GM12891 (cell line): ENCODE measurements at places on chromosomes 11 and 22.

DNA sequence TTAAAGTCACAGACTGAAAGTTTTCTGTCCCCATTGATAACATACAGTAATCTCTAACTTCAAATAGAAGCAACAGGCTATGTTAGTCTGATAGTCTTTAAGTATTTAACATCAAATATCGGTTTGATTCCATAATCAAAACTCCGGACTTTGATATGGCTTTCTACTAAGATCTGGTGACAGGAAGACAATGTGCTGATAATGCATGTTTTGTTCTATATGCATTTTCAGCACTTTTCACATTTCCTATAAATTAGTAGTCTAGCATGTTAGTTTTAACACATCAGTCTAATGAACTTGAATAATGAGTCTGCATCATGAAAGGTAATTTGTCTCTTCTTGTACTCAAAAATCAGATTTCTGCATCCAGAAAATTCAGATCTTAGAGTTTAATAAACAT is 252.7 kb downstream of the SBF2 start:
- DNase-seq = no peak

DNA sequence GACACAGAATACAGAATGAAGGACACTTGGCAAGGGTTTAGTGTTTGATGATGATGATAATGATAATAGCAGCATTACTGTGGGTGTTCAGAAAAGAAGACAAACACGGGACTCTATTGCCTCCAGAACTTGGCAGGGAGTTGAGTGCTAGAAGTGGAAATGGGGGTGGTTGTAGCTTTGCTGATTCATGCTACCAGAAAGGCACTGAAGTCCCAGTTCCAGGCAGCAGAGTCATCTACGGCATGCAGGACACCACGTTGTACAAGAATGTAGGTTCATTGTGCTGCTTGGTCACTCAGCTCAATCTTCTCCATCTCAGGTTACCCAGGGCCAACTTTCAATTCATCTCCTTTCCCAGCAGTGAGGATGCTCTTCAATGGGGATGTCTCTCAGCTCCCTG is 115.7 kb downstream of the NTM start:
- no peak for DNase-seq

GRCh38 chr22:39962071-39962470 is 1.9 kb downstream of the TMA7B start:
- DNase-seq = no peak

GRCh38 chr11:122201106-122201505 is 85.1 kb upstream of the BLID start:
- DNase-seq = no peak

DNA sequence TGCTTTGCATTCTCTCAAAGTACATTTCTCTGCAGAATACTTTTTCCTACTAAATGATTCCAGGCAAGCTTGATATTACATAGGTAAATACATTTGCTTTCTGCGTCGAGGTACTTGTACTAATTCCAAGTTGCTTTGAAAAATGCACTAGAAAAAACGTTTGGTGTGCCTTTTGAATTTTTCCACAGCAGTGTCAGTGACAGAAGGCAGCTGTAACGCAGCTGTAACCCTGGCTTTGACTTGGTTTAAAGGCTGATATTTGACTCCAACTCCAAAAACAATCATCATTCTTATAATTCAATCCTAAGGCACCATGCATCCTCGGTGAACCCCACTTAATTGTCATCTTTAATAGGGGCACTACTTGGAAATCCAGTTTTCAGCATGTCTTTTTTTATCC is 125.0 kb downstream of the MAML2 start:
- no peak for DNase-seq

- DNase-seq = no peak
These were observed 510.3 kb downstream of the BRD1 start for GRCh38 chr22:49317369-49317768.

DNA sequence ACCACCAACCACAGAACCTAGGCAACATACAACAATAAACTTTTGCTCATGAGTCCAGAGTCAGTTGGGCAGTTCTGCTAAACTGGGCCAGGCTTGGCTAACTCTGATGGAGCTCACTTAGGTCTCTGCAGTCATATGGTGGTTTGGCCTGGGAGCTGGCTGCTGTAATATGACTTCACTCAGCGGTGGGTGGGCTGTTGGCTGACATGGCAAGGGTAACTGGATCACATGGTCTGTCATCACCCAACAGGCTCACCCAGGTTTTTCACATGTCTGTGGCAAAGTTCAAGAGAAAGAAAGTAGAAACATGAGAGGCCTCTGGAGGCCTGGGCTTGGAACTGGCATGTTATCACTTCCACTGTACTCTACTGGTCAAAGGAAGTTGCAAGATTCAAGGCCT is 43.2 kb upstream of the CLMP start:
- no peak for DNase-seq

- DNase-seq = peak; percentile 95
These were observed 24.1 kb upstream of the SUSD2 start for GRCh38 chr22:24156913-24157821.

DNA sequence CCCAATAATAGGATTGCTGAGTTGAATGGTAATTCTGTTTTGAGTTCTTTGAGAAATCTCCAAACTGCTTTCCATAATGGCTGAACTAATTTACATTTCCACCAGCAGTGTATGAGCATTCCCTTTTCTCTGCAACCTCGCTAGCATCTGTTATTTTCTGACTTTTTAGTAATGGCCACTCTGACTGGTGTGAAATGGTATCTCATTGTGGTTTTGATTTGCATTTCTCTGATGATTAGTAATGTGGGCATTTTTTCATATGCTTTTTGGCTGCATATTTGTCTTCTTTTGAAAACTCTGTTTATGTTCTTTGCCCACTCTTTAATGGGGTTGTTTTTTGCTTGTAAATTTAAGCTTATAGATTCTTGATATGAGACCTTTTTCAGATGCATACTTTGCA is 97.4 kb downstream of the FDX1 start:
- DNase-seq = no peak

GRCh38 chr11:70530010-70530409 is 131.7 kb downstream of the CTTN start:
- no peak for DNase-seq

DNA sequence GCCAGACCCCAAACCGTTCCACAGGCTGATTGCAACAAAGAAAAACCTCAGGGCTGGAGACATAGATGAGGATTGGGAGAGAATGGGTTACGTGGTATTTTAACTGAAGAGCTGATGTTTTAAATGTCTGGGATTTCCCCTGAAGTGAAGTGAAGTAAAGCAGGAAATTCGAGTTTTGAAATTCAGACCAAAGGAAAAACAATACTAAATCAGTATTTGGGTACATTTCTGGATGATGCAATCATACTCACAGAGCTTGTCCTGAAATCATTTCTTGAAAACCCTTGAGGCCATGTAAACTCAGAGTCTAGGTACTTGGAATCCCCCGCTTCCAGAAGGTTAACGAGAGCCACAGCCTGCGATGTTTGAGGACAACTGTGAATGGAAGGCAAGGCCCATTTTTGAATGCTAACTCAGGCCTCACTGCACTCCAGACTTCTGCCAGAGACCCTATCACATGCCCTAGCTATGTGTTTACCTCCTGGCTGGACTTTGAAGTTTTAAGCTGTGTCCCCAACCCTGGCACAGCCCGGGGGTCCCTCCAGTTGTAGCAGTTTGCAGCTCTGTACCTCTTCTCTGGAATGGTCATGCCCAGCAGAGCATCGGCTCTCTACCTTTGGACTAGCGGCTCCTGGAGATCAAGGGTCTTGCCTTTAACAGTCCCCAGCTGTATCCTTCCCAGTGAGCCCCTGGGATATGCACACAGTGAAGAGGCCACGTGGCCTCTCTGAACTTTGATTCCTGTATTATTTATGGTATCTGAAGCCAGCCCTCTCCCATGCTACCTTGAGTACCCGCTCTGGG is 5.4 kb upstream of the FTH1 start:
- no peak for DNase-seq

DNA sequence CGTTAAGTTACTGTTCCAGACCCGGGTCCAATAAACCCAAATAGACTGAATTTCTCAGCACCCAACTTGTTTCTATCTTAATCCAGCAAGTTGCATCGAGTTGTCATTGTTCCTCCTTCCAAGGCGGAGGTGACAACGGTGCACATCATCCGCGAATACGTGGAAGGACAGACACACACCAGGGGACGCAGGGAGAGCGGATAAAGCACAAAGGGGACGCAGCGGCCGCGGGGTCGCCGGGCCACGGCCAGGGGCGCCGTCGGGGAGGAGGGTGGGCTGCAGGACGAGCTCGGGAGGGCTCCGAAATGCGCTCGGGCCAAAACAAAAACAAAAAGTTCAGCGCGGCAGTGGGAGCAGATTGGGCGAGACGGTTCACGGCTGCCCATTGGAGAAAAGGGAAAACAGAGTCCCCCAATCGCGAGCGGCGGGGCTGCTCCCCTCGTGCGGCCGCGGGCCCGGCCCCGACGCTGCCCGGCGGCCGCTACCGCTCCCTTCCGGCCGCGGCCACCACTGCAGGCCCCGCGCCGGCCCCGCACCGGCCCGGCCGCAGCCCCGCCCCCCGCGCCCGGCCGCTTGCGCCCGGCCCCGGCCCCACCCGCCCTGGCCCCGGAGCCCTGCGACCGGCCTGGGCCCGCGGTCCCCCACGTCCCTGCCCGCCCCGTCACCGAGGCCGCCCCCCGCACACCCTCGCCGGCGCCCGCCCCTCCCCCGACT is 518 bp downstream of the KMT5B start:
- DNase-seq = peak; percentile 74

DNA sequence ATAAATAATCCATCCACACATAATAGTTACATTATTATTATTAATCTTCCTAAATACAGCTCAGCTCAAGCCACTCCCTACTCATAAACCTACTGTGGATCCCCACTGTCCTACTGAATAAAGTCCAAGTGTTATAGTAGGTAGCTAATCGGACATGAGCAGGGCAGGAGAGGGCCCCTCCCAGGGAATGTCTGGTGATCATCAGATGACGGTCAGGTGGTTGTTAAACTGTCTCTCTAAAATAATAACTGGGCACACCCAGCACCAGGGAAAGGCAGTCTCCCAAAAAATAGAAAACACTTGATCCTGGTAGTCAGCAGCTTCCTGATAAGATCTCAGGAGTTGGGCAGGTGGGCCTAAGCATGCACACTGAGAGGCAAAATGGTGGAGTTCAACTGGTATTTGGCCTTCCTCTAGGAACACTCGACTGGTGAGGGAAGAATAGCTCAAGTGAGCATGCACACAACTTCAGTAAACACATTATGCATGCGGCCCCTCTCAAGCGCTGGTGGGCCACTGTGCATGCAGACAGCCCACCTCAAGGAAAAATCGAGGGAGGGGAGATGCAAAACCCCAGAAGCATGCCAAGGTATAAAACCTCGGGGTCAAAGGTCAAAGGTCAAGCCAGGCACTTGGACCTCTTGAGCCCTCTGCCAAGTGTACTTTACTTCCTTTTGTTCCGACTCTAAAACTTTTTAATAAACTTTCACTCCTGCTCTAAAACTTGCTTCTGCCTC is 65.0 kb downstream of the LRRC32 start:
- DNase-seq = no peak

DNA sequence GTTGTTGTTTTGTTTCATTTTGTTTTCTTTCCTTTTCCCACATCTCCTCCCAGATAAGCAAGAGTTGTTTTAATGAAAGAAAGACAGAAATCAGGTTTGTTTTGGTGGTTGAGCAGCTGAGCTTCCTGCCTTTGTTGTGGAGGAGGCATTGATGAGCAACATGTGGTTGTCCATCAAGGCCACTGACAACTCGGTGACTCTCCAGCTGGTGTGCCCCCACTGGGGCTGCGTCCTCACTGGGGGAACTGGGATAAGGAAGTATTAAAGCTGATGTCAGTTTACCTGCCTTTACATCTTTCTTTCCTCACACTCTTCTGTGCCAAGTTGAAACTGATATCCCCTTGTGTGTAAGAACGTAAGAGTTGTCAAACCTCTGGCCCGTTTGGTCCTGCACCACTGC is 5.9 kb downstream of the VPS26B start:
- no peak for DNase-seq

DNA sequence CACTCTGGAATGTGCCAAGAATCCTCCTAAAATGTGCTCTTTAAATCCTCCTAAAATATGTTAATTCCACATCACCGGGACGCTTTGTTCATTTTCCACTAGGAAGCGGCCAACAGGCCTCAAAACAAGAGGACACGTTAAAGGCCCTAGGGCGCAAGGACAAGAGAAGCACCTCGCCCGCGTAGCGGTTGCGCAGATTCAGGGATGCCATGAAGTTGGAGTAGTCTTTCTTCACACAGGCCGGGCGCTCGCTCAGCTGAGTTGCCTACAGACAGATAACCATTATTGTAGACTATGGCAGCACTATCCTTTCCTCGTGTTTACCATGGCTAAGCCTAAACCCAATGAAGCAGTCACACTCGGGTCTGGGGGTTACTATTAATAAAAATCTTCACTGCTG is 29.5 kb upstream of the SERPIND1 start:
- DNase-seq = no peak

DNA sequence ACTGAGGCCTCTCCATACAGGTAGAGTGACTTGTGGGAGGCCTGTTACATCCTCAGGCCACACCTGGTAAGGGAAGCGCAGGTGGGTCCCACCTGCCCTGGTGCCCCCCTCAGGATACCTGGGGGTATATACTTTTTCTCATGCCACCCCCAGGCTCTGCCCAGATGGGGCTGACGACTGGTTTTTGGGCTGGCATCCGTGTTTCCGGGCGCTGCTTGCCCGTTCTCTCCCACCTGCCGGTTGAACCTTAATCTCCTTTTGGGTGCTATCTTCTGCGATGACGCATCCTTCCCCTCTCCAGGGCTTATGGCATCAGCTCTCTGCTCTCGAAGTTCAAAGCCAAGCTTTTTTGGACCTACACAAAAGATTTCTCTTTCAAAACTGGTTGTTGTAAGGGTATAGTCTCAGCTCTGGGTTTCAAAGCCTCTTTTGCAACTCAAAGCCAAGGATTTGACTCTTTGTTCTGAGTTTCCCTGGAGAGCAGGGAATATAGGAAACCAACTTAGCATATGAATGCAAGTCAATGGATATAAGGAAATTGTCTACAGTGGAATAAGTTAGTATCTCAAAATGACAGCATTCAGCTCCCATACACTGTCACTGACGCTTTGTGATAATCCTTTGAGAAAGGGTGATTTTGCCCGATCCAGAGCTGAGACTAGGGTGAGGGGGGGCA is 8.6 kb upstream of the LRRC10B start:
- DNase-seq = no peak

GRCh38 chr11:122214567-122214966 is 98.6 kb upstream of the BLID start:
- no peak for DNase-seq

GRCh38 chr22:36160499-36160942 is at the start of gene APOL3:
APOL3 (minus strand) TSS chr22:36160755; CDS start chr22:36149055, 11,700 bp downstream.
- no peak for DNase-seq

- DNase-seq = no peak
These were observed 12.4 kb downstream of the CAVIN3 start for GRCh38 chr11:6307876-6308275.

DNA sequence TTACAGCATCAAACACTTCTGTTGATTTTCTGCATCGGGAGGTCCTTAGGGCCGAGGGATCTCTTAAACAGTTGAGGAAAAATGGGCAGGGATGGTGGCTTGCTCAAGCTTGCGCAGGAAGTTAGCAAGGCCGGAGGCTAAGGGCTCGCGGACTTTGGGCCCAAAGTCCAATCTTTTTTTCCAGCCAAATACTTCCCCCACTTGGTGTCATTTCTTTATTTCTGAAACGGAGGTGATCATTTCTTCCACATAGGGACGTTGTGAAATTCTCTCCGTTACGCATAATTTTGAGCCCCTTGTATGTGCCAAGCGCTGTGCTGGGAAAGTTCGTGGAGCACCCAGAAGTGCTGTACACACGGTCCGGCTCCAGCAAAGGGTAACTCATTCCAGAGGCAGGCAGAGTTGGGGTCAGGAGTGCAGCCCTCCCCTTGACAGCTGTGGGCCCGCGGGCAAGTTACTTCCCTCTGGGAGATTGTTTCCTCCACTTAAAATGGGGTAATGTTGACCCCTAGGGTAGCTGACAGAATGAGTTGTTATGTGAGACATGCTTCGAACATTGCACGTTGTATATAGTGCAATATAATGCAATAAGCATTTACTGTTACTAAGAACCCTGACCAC is 809 bp downstream of the MIEF1 start:
- no peak for DNase-seq
